ENCODE measurements at places on chromosomes 6 and 20.

- DNase-seq = no peak
Measured at GRCh38 chr6:142118925-142119324, 13.8 kb upstream of the GJE1 start.

GRCh38 chr6:31285486-31285885 is 13.6 kb upstream of the HLA-C start:
- DNase-seq = no peak

DNA sequence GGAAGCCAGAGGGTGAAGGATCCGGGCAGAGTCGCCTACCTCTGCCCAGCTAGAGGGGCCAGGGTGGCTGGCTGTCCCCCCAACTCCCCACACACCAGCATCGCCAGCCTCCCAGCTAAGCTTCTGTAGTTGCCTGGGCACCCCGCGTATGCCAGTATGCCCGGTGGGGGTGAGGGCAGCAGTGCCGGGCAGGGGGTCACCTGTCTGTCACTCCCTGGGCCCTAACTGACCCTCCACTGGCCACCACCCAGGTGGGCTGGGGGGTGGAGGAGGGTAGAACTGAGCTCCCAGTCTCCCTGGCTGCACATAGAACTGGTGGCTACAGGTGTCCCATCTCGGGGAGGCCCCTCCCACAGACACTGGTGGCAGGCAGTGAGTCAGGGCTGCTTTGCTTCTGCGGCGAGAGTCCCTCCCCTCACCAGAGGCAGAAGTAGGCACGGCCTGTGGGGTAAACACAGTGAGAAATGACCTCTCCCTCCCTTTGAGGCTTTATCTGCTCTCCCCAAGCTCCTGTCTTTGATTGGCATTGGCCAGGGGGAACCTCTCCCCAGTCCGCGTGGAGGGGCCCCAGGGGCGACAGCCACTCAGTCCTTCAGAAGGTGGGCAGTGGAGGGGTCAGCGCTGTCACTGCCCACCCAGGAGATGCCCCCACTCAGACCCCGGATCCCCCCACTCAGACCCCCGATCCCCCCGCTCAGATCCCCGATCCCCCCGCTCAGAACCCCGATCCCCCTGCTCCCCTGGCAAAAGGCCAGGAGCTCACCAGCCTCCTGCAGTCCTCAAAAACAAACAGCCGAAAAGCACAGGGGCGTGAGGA is 2.5 kb downstream of the NTSR1 start:
- peak; percentile 23 for DNase-seq

- no peak for DNase-seq
Measured at GRCh38 chr20:24305371-24305770, 164.1 kb upstream of the SYNDIG1 start.

GRCh38 chr6:159098636-159099106 is 53.9 kb upstream of the TAGAP start:
- DNase-seq = peak; percentile 78

GRCh38 chr6:20789162-20789561 is 254.9 kb downstream of the CDKAL1 start:
- no peak for DNase-seq

DNA sequence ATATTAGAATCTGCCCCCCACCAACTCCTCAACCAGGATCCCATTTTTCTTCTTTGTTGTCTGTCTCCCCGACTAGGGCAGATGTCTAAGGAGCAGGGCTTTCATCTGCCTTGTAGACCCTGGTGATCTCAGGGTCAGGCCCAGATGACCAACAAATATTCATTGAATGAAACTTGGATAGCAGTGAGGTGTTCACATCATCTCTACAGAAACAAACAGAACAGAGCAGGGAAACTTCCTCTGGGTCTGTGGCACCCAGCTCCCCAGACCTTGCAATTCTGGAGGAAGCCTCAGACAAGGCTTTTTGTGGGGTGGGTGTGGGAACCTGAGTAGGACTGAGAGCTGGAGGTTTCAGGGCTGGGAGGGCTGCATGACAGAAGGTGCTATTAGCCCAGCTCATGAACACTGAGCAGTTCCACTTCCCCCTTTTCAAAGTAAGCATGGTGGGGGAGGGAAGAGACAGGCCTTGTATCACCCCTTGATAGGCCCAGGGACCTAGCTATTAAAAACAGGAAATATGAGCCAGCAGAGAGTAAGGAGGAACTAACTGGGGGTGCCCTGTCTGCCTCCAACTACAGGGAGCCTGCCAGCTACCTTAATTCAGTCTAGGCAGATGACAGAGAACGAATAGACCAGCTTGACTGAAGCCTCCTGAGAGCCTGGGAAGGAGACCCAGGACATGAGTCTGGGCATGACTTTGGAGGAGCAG is 37.3 kb upstream of the TOP1 start:
- no peak for DNase-seq

- no peak for DNase-seq
Measured at GRCh38 chr20:24696396-24696795, 227.0 kb downstream of the SYNDIG1 start.

DNA sequence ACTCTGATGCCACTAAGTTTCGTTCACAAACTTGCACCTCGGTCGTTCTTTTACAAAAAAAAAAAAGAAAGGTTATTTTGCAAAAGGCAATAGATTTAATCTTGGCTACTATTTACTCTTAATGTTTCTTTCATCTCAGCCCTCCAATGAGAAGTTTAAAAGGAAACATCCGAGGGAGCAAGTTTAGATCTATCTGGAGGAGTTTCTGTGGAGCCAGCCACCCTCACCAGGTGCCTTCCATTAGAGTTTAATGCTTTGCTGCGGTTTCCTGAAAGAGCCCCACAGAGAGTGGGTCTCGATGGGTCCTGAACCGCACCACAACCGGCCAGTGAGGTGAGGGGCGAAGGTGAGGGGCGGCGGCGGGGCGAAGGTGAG is 632 bp downstream of the PRKN start:
- DNase-seq = no peak

All from activated CD4-positive, alpha-beta T cell treated with anti-CD3 and anti-CD28 coated beads for 4 hours (primary cell).